Hepatocyte (in vitro differentiated cells): ENCODE measurements at places on chromosomes 7 and 10.

GRCh38 chr10:15213461-15213861, 45.0 kb upstream of the NMT2 start:
- no peak for DNase-seq

GRCh38 chr10:89404104-89405047, 10.0 kb upstream of the IFIT5 start:
- DNase-seq = no peak

- no peak for DNase-seq
These were observed 785.7 kb upstream of the POM121L12 start for GRCh38 chr7:52249741-52250140.

DNA sequence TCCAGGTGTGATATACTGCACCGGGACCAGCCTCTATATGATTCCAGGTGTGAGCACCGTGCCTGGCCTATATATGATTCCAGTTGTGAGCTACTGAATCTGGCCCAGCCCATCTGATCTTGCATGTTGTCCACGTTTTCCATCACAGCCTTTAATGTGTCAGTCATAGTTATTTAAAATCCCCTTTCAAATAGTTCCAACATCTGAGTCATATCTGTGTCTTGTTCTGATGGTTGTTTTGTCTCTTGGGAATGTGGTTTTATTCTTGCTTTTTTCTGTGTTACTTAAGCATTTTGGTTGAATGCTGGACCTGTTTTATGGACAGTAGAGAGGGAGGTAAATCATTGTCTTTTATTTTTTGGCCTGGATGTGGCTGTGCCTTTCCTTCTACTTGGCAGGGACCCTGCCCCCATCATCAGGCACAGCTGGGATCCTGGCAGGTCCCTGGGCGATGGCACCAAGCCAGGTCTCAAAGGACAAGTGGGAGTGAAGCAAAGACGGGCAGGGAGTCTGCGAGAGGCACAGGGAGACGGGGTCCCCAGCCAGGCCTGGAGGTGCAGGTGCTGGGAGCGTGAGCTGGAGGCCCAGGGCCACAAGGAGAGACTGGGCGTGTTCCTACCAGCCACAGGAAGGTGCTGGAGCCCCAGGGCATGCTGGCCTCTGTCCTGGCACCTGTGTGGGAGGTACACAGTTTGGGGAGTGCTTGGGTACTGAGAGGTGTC, 94.7 kb downstream of the DYNC2I1 start:
- DNase-seq = no peak

- DNase-seq = no peak
These were observed 310.7 kb downstream of the GALNT17 start for GRCh38 chr7:71442492-71443190.

DNA sequence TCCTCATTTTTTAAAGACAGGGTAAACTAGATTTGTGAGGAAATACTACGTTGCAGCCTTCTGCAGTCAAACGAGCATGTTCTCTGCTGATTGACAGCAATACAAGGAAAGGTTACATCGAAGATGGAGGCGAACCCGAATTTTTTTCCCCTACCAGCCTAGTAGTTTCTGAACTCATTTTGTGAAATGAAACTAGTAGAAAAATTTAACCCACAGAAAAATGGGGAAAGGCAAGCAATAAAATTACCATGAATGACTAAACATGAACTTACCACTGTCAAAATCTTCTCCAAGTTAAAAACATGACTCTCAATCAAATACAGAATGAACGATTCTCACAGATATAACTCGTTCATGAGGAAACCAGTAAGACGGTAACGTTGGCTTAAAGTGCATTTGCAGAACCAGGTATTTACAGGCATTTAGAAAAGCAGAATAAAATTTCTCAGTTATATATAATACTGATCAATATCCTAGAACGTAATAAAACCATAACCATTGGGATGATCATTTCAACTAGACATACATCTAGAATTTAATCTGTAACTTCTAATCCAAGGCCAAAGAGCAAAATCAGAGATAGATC, 73.9 kb downstream of the CELF2 start:
- no peak for DNase-seq

GRCh38 chr7:30159698-30160143, 24.9 kb downstream of the MTURN start:
- peak; percentile 30 for DNase-seq

DNA sequence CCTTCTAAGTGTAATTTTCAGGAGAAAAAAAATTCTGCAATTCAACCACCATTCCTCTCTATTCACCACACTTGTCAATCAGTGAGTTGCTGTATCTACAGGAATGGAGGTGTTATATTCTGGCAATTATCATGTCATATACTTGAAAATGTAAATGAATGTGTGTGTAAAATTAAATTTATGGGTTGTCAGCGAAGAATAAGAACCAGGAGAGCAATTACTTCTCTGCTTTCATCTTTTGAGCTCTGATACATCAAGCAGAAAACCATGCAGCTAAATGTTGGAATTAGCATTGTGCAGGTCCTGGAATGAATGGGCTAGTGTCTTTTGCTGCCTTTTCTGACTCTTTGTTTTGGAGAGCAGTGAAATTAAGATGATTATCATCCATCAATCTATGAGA, 207.6 kb downstream of the FOXP2 start:
- no peak for DNase-seq

- peak; percentile 52 for DNase-seq
These were observed 66.4 kb downstream of the ST8SIA6 start for GRCh38 chr10:17387861-17388503.

DNA sequence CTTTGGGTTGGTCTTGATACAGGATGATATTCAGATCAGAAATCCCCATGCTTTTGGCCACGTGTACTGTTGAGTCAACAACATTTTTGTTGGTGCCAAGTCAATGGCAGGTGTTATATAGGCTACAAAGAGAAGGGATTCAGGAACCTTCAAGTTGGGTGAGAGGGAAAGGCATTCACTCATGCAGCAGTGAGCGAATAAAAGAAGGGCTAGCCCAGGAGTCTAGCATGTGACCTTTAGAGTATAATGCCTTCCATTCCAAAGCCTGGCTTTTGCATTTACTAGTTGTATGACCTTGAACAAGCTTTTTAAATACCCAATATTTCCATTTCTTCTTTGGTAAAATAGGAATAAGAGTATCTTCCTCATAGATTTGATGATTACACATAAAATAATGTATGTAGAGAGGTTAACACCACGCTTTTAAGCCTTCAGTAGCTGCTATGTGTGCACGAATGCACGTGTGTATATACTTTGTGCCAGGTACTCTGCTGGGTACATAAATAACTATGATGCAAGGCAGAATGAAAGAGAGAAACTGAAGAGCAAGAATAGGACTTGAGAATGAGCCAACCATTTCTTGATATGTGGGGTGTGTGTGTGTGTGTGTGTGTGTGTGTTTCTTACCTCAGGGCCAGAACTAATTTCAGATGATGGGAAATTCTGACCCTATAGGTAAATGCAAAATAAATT, 163.6 kb downstream of the PDE1C start:
- no peak for DNase-seq

GRCh38 chr10:31451766-31452165, 132.8 kb downstream of the ZEB1 start:
- no peak for DNase-seq

DNA sequence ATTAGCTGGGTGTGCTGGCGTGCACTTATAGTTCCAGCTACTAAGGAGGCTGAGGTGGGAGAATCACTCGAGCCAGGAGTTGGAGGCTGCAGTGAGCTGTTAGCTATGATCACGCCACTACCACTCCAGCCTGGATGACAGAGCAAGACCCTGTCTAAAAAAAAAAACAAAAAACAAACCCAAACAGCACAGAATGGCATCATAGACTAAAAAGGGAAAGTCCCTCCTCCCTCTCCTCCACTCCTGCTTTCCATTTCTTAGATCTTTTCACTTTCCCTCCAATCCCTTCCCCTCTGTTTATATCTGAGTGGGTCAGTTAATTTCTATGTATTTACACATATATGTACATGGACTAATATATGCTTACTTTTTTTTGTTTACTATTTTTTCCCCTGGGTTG, 10.4 kb upstream of the PIP4K2A start:
- DNase-seq = no peak
